ENCODE measurements at places on chromosomes 1 and 21.

- DNase-seq: no peak
Measured at GRCh38 chr1:164466429-164466828, 92.6 kb upstream of the PBX1 start.

GRCh38 chr1:2238361-2239012 lies 10.4 kb downstream of the SKI start:
- no peak for DNase-seq

DNA sequence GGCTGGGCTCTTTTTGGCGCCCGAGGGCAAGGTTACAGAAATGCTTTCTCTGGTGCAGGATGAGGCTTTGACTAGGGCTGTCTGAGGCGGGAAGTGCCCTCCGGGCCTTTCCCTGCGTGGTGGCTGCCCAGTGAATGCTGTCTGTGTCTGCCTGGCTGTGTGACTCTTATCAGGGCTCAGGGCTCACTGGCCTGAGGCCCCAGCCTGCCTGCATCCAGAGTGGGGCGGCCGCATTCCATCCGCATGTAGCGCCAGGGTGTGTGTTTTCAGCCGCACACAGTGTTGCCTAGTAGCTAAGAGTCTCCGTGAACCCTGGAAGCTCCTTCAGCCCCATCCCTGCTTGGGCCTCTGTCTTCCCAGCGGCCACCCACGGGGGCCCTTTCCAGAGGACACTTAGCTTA lies 59.1 kb downstream of the FAAP20 start:
- DNase-seq: peak; percentile 90

DNA sequence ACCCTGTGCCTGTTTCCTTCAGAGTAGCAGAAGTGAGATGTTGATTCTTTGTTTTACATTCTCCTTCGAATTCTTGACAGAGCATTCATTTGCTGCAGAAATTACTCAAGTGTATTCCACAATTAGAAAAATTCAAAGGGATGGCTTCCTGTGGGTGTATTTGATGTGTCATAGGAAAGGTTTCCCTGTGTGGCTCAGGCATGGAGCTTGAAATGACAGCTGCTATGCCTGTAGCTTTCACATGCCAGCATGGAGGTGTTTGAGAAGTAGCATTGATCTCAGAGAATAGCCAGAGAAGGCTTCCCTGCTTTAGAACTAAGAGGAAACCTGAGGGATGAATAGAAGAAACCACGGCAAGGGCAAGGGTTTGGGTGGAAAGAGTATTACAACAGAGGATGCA lies 317.2 kb upstream of the DEPDC1 start:
- no peak for DNase-seq

GRCh38 chr1:153032677-153033308 lies 1.8 kb downstream of the SPRR1B start:
- peak; percentile 1 for DNase-seq

DNA sequence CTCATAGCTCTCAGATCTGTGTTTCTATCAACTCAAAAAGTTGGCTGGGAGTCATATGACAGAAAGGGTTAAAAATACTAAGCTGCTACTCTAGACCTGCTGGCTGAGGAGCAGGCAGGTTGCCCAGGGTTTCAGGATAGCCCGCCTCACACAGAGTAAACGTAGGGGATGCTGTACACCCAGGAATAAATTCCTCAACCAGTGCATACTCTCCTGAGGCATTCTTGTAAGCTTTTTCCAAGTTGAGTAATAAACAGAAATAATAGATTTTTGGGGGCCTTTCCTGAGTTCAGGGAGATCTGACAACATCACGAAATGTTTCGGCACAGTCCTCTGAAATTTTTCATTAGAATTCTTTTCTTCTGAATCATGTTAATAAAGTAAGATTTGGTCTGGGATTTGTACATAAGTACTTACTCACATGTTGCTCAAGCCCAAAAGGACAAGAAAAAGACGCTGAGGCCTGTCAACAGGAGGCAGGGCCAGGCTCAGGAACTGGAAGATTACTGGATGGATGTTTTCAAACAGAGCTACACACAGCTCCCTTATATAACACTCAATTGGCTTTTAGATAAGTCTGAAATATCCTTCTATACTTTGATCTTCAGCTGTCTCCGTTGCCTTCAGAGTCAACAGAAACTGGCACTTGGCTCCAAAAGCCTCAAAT lies 41.0 kb downstream of the TGFBR3 start:
- DNase-seq: peak; percentile 97

DNA sequence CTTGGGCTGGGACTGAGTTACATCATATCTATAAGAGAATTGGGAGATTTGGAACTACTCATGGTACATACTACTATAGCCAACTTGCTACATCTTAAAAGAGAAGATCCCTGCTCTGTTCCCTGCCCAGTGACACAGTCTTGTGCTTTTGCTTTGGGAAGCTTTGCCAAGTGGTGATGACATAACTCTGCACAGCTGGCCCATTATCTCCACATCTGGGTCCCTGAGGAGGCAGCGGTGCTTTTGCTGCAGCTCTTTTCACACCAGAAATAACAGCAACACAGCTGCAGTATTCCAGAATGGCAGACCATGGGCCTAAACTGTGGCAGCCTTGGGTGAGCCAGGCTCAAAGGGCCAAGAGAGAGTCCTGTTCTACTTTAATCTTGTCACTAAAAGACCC lies 296.0 kb downstream of the HHAT start:
- no peak for DNase-seq

DNA sequence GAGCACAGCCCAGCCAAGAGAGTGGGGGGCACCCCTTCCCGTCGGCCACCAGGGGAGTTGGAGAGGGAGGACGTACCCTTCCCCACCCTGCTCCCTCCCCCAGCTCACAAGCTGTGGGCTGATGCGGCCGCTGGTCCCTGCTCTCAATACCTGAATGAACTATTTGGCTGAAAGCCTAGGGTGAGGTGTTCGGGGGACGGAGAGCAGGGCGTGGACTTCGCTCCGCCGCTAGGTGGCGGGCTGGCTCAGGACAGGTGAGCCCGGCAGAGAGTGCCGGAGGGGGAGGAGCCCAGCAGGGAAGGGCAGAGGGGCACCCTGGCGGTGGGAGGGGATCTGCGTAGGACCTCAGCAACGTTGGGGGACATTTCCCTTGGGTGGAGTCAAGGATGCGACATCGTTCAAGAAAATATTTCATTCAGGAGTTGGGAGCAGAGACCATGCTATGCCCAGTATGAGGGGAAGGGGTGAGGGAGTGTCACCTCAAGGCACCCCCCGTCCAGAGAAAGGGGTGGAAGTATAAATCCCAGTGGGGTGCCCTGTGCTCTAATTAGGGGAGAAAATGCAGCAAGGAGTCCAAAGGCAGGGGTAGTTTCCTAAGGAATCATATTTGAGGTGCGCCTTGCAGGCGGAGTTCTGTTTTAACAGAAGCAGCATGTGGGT lies 12.0 kb upstream of the RHBG start:
- no peak for DNase-seq

DNA sequence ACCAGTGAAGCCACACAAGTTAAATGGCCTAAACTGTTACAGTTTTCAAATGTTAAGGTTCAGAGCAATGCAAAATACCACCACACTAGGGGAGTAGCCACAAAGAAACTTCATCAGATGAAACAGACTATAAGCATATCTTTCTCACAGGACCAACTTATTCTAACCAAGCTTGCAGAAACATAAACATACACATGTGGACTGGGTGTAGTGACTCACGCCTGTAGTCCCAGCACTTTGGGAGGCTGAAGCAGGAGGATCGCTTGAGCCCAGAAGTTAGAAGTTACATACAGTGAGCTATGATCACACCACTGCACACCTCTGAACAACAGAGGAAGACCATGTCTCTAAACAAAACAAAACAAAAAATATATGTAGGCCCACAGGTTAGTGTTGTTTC lies 17.3 kb downstream of the WDR47 start:
- peak; percentile 22 for DNase-seq
